ENCODE measurements at places on chromosomes 3 and 15.
A peak's percentile ranks its signal among the peaks of the same experiment; 100 is the strongest.

GRCh38 chr15:91348752-91349500 is 248.9 kb downstream of the SV2B start:
- peak; percentile 35 for DNase-seq

DNA sequence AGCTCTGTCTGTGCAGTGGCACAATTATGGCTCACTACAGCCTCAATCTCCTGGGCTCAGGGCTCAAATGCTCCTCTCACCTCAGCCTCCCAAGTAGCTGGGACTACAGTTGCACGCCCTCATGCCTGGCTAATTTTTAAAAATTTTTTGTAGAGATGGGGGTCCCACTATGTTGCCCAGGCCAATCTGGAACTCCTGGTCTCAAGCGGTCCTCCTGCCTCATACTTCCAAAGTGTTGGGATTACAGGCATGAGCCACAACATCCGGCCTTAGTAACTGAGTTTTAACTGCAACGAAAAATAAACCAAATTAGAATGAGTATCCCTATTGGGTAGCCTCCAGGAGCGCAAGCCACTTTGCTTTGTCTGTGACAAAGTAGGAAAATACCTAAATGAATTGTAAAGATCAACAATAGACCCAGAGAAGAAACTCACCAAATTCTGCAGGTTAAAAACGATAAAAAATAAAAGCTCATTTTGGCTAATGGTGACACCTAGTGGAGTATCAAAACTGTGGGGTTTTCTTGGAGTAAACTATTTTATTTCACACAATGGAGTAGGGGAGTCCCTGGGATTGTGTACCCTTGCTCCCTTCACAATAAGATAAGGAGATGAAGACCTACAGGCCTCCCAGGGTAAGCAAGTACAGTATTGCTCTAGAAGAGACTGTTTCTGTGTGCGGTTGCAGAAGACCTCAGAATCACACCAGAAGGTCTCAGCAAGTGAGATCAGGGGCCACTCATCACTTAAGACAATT is 21.0 kb upstream of the CA12 start:
- DNase-seq = peak; percentile 38

DNA sequence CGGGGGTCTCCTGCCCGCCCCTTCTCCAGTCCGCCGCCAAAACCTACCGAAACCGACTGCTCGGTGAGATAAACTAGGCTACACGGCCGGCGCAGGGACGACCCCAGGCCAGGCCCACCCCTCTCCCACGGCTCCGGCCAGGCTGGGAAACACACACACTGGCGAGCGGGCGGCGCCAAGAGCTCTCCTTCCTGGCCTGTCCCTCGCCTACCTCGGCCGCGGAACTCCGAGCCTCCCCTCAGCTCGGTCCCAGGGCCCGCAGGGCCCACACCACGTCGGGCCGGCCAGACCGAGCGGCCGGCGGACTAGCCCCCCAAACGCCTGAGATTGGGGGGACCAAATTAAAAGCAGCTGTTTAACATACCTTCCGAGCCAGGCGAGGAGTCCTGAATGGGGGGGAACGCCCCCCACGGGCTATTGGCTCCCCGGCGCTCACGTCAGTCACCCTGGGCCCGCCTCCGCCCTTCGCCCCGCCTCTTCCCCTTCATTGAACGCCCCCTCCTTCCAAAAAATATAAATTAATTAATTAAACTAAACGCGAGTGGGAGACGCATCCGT is 4.0 kb upstream of the SIN3A start:
- DNase-seq = peak; percentile 87

DNA sequence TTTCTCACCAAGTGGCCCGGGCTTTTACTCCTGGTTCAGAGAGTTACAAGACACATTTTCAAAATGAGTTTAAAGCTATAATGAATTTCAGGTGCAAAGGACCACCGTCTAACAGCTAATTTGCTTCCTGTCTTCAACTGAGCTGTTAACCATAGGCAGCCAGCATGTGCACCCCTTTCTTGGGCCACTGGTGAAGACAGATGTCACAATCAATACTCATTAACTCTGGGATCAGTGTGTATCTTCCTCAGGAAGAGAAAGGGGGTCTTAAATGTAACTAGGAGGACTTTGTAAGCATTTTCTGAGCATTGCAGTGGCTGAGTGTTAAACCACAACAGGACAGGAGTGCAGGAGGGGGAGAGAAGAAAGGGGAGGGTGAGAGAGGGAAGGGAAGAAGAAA is 750.7 kb upstream of the CFAP20DC start:
- DNase-seq = no peak

DNA sequence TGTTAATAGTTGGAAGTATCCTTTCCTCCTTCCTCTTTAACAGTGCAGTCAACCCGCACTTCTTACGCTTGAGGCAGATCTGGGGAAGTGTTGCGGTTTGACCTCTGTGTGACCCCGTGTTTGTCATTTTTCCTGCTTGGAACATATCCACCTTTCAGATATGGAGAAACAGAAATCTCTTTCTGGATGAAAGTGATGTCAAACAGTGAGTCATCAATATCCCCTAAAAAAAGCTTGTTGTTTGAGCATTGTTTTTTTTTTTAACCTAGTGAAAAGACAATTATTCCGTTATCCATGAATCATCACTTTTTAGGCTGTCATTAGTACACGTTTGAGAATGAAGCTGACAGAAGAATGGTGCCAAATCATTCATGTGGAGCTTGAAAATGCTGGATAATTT is 293.7 kb downstream of the ARPP21 start:
- no peak for DNase-seq

GRCh38 chr3:104269771-104270170 is 1096.9 kb upstream of the ALCAM start:
- no peak for DNase-seq

All from CD4-positive, alpha-beta memory T cell (primary cell).